Mesendoderm (in vitro differentiated cells): ENCODE measurements at places on chromosomes 12 and 14.
A peak's percentile ranks its signal among the peaks of the same experiment; 100 is the strongest.

DNA sequence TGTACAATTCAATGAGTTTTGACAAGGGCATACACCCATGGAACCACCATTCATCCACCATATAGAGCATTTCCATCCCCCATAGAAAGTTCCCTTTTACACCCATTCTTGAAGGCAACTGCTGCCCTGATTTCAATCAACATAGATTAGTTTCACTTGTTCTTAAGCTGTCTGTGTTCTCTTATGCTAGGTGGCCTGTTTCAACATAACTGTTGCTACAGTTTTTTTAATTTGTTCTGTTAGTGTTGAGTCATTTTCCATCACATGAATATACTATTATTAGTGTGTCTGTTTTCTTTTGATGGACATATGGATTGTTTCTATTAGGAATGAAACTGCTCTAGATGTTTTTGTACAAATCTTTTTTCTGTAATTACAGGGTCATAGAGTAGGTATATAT lies 123.4 kb downstream of the PTPRQ start:
- H3K4me3 ChIP-seq, result no peak overlapping the region
- no peaks in the 10 kb centered on the region for H3K36me3 ChIP-seq
- H3K4me1 ChIP-seq, result no peaks in the 10 kb centered on the region
- DNase-seq, result no peak
- H3K27ac ChIP-seq, result no peak overlapping the region

- no peaks in the 10 kb centered on the region for H3K27me3 ChIP-seq
- H3K4me1 ChIP-seq, result no peaks in the 10 kb centered on the region
- H3K27ac ChIP-seq, result no peak overlapping the region
- H3K4me3 ChIP-seq, result no peak overlapping the region
These were observed 119.5 kb downstream of the VEZT start for GRCh38 chr12:95337146-95337545.

- H3K4me1 ChIP-seq, result no peaks in the 10 kb centered on the region
- H3K27ac ChIP-seq, result no peak overlapping the region
- no peaks in the 10 kb centered on the region for H3K36me3 ChIP-seq
- H3K4me3 ChIP-seq, result no peak overlapping the region
- DNase-seq, result no peak
These were observed 19.8 kb downstream of the MYRFL start for GRCh38 chr12:69844836-69845235.

GRCh38 chr12:114500775-114501473 lies 95.0 kb upstream of the TBX5 start:
- H3K4me1 ChIP-seq, result no peaks in the 10 kb centered on the region
- H3K27ac ChIP-seq, result no peak overlapping the region
- H3K4me3 ChIP-seq, result no peak overlapping the region
- peak; percentile 13 for DNase-seq

DNA sequence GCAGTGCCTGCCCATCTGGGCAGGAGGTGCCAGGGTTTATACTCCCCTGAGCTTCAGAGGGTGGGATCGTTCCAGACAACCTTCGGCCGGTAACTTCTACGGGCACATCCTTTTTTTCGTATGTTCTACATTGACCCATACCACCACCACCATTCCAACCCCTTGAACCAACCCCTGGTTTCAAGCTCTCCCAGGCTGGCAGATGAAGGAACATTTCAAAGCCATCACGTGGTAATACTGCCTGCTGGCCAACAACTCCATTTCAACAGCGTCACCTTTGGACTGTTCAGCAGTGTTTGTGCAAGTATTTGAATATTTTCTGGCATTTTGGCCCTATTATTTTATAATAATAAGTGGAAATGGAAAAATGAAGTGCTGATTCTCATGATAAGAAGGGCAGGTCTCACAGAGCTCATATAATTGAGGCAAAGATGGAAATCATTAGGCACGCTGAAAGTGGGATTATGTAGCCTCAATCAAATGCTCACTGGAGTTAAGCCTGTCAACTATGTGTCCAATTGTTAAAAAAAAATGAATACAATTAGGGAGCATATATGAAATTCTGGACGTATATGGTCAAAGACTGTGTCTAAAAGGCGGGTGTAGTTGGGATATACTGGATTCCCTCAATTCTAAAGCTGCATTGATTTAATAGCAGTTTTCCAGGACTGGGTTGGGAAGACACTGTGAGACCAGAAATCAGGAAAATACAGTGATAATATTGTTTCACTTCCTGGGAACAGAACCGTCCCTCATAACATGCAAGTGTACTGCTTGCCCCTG lies 162.1 kb downstream of the ZFP36L1 start:
- no peaks in the 10 kb centered on the region for H3K27me3 ChIP-seq
- no peak overlapping the region for H3K27ac ChIP-seq
- no peak for DNase-seq
- H3K4me1 ChIP-seq, result peaks cover 13% of the 10 kb centered on the region
